ENCODE measurements at places on chromosomes 2 and 18.

- no peaks in the 10 kb centered on the region for H3K4me1 ChIP-seq
- H3K36me3 ChIP-seq: no peaks in the 10 kb centered on the region
- H3K4me3 ChIP-seq: no peak overlapping the region
- no peaks in the 10 kb centered on the region for H3K27me3 ChIP-seq
- no peak for DNase-seq
Measured at GRCh38 chr2:155905657-155906056, 426.9 kb downstream of the NR4A2 start.

- H3K4me1 ChIP-seq: peaks cover 10% of the 10 kb centered on the region
- no peaks in the 10 kb centered on the region for H3K27me3 ChIP-seq
- H3K4me3 ChIP-seq: no peak overlapping the region
- no peak overlapping the region for H3K27ac ChIP-seq
- H3K36me3 ChIP-seq: no peaks in the 10 kb centered on the region
Measured at GRCh38 chr18:75797046-75797445, 369.5 kb upstream of the SMIM21 start.

GRCh38 chr2:40016151-40016885, 237.3 kb upstream of the THUMPD2 start:
- no peak overlapping the region for H3K4me3 ChIP-seq
- H3K27me3 ChIP-seq: no peaks in the 10 kb centered on the region
- no peak for DNase-seq
- H3K36me3 ChIP-seq: no peaks in the 10 kb centered on the region
- H3K4me1 ChIP-seq: no peaks in the 10 kb centered on the region

- H3K27me3 ChIP-seq: no peaks in the 10 kb centered on the region
- peak; percentile 47 for DNase-seq
- peaks cover 12% of the 10 kb centered on the region for H3K4me1 ChIP-seq
- no peak overlapping the region for H3K4me3 ChIP-seq
- peak overlapping the region; percentile 67 for H3K27ac ChIP-seq
Measured at GRCh38 chr2:144099340-144099739, 420.6 kb downstream of the ZEB2 start.

GRCh38 chr2:78861546-78861945, 164.0 kb upstream of the REG3G start:
- no peaks in the 10 kb centered on the region for H3K4me1 ChIP-seq
- no peak for DNase-seq
- H3K27ac ChIP-seq: no peak overlapping the region
- H3K27me3 ChIP-seq: no peaks in the 10 kb centered on the region
- no peak overlapping the region for H3K4me3 ChIP-seq

GRCh38 chr2:182715121-182715891, 751 bp upstream of the DNAJC10 start:
- H3K27me3 ChIP-seq: no peaks in the 10 kb centered on the region
- peaks cover 7% of the 10 kb centered on the region for H3K36me3 ChIP-seq
- peaks cover 15% of the 10 kb centered on the region for H3K4me1 ChIP-seq
- peak overlapping the region; percentile 82 for H3K27ac ChIP-seq

GRCh38 chr18:63109802-63110201, 209.8 kb downstream of the BCL2 start:
- peaks cover 2% of the 10 kb centered on the region for H3K27me3 ChIP-seq
- H3K27ac ChIP-seq: no peak overlapping the region
- no peaks in the 10 kb centered on the region for H3K36me3 ChIP-seq
- no peak for DNase-seq

DNA sequence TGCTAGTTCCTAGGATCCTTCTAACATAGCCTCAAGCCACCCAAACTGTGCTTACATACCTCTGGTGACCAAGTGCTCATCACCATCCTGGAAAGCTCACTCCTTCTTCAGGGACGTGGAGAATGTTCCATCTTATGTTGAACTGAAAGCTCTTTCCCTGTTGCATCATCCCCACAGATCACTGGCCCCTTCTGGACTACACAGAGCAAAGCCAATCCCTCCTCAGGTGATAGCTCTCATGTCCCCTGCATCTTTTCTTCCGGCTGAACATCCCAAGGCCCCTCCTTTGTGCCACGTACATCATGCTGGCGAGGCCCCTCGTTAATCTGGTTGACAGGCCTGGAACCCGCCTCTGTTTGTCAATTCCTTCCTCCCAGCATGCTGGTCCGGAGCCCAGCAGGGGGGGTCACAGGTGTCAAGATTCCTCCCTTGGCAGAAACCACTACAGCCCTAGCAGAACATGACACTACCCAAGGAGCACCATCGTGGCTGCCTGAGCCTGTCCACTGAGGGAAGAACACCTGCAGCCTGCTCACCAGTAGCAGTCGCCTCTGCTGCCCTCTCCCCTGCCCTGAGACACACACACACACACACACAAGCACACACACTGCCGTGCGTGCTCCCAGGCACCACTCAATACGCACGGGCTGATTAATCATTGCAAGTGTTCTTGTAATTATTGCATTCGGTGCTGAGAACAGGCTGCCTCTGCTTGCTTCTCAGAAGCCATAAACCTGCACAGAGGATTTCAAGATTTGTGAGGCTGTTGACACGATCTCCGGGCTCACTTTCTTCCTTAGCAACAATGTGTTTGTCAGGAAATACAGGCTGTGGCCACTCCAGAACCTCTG, 6.3 kb upstream of the KCNK3 start:
- no peak overlapping the region for H3K27ac ChIP-seq
- H3K36me3 ChIP-seq: no peaks in the 10 kb centered on the region
- no peak for DNase-seq

GRCh38 chr2:132662732-132663131, 7.3 kb downstream of the LYPD1 start:
- DNase-seq: peak; percentile 69
- peaks cover 54% of the 10 kb centered on the region for H3K36me3 ChIP-seq
- H3K4me3 ChIP-seq: no peak overlapping the region

- DNase-seq: peak; percentile 70
- H3K27me3 ChIP-seq: no peaks in the 10 kb centered on the region
- no peak overlapping the region for H3K4me3 ChIP-seq
Measured at GRCh38 chr2:142756430-142756829, 121.0 kb upstream of the KYNU start.

- no peak overlapping the region for H3K27ac ChIP-seq
- H3K36me3 ChIP-seq: no peaks in the 10 kb centered on the region
- H3K4me3 ChIP-seq: no peak overlapping the region
- H3K27me3 ChIP-seq: no peaks in the 10 kb centered on the region
Measured at GRCh38 chr2:157262248-157262647, 4.7 kb downstream of the GALNT5 start.

DNA sequence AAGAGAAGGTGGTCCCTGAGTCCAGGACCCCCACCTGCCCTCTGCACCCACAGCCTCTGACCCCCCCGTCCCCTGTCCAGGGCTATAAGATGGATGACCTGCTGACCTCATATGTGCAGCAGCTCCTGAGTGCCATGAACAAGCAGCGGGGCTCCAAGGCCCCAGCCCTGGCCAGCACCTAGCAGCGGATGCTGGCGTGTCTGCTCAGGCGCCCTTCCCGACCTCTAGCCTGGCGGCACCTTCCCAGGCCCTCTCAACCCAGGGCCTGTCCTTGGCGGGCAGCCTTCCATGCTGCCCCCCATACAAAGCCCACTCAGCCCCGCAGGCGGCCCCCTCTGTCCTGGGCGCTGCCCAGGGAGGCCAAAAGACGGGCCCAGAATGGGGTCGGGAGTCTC, 8.7 kb upstream of the GPR17 start:
- peak overlapping the region; percentile 10 for H3K4me3 ChIP-seq
- peaks cover 14% of the 10 kb centered on the region for H3K4me1 ChIP-seq
- H3K36me3 ChIP-seq: no peaks in the 10 kb centered on the region
- no peak for DNase-seq
- peak overlapping the region; percentile 76 for H3K27ac ChIP-seq

GRCh38 chr2:85705680-85706039, 11.5 kb downstream of the GNLY start:
- DNase-seq: peak; percentile 98
- H3K4me3 ChIP-seq: no peak overlapping the region
- peaks cover 26% of the 10 kb centered on the region for H3K4me1 ChIP-seq

DNA sequence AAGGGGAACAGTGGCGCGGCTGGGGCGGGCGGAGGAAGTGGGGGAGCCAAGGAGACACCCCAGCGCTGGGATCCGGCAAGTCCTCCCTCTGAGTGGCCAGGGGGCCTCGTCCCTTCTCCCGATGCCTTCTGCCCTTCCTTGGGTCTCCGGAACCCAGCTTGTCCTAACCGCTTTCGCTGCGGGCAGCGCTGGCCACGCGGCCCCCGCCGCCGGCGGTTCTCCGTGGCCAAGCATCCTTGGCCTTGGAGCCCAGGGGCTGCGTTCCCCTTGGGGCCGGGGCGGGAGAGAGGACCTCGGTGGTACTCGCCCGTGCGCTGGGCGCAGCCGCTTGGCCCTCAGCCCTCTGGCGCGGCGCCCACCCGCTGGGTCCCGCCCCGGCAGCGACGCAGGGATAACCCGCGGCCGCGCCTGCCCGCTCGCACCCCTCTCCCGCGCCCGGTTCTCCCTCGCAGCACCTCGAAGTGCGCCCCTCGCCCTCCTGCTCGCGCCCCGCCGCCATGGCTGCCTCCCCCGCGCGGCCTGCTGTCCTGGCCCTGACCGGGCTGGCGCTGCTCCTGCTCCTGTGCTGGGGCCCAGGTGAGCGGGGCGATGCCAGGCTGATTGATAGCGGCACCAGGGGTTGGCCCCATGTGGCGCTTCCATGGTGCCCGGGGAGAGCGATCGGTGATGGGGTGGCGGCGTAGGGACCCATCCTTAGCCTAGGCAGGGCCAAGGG, 128.7 kb downstream of the UXS1 start:
- DNase-seq: no peak
- H3K4me3 ChIP-seq: peak overlapping the region; percentile 23
- H3K36me3 ChIP-seq: no peaks in the 10 kb centered on the region
- peaks cover 19% of the 10 kb centered on the region for H3K27me3 ChIP-seq
- H3K4me1 ChIP-seq: no peaks in the 10 kb centered on the region

DNA sequence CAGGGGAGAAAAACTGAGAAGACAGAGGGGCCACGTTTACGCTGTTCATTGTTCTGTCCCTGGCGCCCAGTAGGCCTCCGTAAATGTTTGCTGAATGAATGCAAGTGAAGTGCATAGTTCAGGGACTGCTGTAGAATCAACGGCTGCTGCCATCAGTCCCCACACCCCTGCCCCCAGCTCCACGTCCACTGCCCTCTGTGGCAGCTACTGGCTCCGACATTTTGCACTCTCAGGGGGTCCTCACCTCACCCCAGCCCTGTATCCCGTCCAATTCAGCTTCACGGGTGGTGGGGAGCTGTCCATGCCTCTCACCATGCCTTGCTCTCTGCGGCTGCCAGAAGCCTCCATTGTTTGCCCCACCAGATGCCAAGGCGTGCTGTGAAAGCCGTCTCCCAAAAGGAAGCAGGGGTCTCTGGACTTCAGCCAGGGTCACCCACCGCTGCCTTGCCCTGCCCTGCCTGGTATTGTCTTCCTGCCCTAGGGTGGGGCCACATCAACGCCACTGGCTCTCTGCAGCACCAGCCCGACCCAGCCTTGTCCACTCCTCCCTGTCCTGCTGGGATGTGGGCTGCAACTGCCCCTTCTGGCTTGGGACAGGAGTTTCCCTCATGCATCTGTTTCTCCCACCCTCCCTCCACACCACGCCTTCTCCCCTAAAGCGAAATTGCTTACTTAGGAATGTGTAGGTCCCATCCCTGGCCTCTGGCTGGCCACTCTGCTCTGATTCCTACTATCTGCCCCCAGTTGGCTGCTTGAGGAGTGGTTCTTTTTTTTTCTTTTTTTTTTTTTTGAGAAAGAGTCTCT, 86.0 kb downstream of the RHOB start:
- no peak overlapping the region for H3K27ac ChIP-seq
- H3K36me3 ChIP-seq: no peaks in the 10 kb centered on the region
- no peaks in the 10 kb centered on the region for H3K4me1 ChIP-seq
- H3K27me3 ChIP-seq: peaks cover 2% of the 10 kb centered on the region
- DNase-seq: no peak

- H3K4me1 ChIP-seq: no peaks in the 10 kb centered on the region
- H3K27ac ChIP-seq: no peak overlapping the region
- H3K27me3 ChIP-seq: no peaks in the 10 kb centered on the region
- no peak overlapping the region for H3K4me3 ChIP-seq
Measured at GRCh38 chr2:201271917-201272316, 11.6 kb downstream of the CASP8 start.

GRCh38 chr2:34604164-34604563, 1005.1 kb upstream of the FAM98A start:
- no peak overlapping the region for H3K4me3 ChIP-seq
- DNase-seq: no peak
- H3K27me3 ChIP-seq: no peaks in the 10 kb centered on the region
- no peaks in the 10 kb centered on the region for H3K36me3 ChIP-seq
- no peak overlapping the region for H3K27ac ChIP-seq

DNA sequence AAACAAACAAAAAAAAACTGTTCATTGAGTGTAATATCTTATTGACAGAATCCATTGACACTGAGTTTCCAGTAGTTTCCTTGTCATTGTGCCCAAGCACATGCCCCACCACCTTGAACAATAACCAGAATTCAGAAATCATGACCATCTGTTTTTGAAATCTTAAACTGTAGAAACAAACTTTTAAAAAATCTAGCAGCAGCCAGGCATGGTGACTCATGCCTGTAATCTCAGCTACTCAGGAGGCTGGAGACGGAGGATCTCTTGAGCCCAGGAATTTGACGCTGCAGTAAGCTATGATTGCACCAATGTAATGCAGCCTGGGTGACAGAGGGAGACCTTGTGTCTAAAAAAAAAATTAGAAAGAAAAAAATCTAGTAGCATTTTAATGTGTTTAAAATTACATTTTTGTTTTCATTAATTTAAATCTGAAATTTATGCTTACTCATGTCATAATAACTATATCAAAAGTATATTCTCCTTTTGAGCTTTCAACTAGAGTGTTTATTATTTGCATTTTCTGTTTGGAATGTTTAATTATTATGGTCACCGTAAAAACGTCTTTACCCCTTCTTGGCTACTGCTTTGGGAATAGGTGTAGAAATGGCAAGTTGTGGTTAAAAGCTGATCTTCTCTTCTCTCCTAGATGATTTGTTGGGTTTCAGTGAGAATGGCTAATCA, 25.2 kb upstream of the STON1 start:
- peak; percentile 54 for DNase-seq
- H3K4me1 ChIP-seq: peaks cover 14% of the 10 kb centered on the region
- H3K4me3 ChIP-seq: no peak overlapping the region
- no peak overlapping the region for H3K27ac ChIP-seq

GRCh38 chr2:169838743-169839489, 11.7 kb downstream of the UBR3 start:
- no peak overlapping the region for H3K4me3 ChIP-seq
- H3K4me1 ChIP-seq: no peaks in the 10 kb centered on the region
- no peak overlapping the region for H3K27ac ChIP-seq
- H3K27me3 ChIP-seq: no peaks in the 10 kb centered on the region

DNA sequence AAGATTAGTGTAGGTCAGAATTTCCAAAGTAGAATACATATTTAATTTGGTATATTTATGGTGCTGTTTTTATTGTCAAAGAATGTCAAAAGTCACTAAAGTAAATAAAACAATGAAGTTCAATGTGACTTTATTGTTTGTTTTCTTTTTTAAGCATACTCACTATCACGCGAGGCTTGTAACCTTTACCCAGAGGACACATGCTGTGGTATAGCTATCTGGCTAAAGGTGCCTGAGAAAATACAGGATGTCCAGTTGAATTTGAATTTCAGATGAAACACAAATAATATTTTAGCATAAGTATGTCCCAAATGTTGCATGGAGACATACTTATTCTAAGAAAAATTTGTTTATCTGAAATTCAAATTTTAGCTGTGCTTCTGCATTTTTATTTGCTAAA, 103.3 kb upstream of the KLF7 start:
- no peaks in the 10 kb centered on the region for H3K36me3 ChIP-seq
- H3K27ac ChIP-seq: no peak overlapping the region
- DNase-seq: no peak

GRCh38 chr18:3060667-3061580, 48.0 kb upstream of the LPIN2 start:
- H3K4me3 ChIP-seq: no peak overlapping the region
- no peak for DNase-seq
- H3K27ac ChIP-seq: no peak overlapping the region
- H3K36me3 ChIP-seq: no peaks in the 10 kb centered on the region
